Left lung (tissue), 14 donors: ENCODE measurements at places on chromosomes 4 and X. TPM values are rescaled to one million over a fixed set of nuclear protein-coding genes. Genes with fewer than 3 reads are reported as not detected.
A peak's percentile ranks its signal among the peaks of the same experiment; 100 is the strongest.

The TCEAL6 gene
- polyA plus RNA-seq = not detected

The TMEM271 gene
- polyA plus RNA-seq = not detected

The ABLIM2 gene
- polyA plus RNA-seq = 8.5 TPM

The SFRP2 gene
- polyA plus RNA-seq = 9.9 TPM

The CLDN34 gene
- not detected for polyA plus RNA-seq

The TMPRSS11B gene
- polyA plus RNA-seq = 0.06 TPM

The RNF175 gene
- polyA plus RNA-seq = 6.4 TPM

The UGT2B15 gene
- 1.9 TPM for polyA plus RNA-seq

The PLXNB3 gene
- 3.2 TPM for polyA plus RNA-seq

The NLRP2B gene
- polyA plus RNA-seq = 0.06 TPM

DNA sequence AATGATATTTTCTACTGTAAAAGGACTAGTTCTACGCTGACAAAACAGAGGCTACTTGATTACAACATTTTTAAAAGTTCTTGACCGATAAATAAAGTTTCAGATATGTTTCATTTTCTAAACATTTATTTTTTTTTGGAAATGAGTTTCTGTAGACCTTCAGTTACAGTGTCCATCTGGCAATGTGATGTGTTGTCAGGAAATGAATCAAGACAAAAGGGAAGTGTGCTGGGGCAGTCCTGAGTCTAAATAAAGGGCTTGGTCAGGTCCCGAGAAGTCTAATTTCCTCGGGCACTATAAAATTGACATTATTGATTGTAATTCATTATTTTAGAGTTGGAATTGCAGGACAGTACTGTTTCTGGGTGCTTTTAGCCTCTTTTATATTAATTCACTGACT is 57.0 kb upstream of the FTHL17 start:
- DNase-seq = no peak

GRCh38 chr4:41822325-41822724 is 73.8 kb upstream of the PHOX2B start:
- DNase-seq = no peak

- DNase-seq = no peak
These were observed 135.4 kb upstream of the OTUD4 start for GRCh38 chr4:145315811-145316225.

DNA sequence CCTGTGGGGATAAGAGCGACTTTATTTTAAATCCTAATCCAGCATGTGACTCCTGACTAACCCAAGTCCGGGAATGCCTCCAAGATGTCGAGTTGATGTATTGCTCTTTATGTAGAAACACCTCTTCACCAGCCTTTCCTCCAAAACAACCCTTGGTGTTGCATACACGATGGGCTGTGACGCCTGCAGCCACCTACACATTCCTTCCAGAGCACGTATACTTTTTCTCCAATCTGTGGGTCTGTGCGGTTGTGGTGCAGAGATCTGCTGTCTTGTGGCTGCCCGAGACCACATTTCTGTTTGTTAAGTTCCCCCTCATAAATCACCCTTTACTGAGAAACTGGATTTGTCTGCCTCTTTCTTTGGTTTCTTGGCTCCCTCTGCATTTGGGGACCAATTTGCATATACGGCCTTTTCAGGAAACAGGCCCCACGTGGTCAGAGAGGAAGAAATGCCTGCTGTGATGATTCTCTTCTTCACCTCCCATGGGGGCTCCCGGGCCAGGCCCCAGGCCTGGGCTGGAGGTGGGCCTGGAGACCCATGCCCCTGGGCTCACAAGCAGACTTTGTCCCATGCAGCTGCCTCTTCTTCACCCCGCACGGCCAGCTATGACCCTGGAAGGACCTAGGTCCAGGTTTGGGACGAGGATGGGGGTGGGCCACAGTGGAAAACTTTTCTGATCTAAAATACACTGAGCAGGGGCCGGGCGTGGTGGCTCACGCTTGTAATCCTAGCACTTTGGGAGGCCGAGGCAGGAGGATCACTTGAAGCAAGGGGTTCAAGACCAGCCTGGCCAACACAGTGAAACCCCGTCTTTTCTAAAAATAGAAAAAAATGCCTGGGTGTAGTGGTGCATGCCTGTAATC is 21.4 kb upstream of the AFAP1 start:
- peak; percentile 70 for DNase-seq

GRCh38 chrX:46686003-46686645 is 72.8 kb downstream of the SLC9A7 start:
- no peak for DNase-seq

GRCh38 chr4:107740381-107740780 is 20.3 kb upstream of the PAPSS1 start:
- DNase-seq = no peak

GRCh38 chr4:95267081-95267480 is 281.7 kb downstream of the UNC5C start:
- no peak for DNase-seq

GRCh38 chr4:185567381-185568376 is 32.4 kb upstream of the PDLIM3 start:
- peak; percentile 50 for DNase-seq

DNA sequence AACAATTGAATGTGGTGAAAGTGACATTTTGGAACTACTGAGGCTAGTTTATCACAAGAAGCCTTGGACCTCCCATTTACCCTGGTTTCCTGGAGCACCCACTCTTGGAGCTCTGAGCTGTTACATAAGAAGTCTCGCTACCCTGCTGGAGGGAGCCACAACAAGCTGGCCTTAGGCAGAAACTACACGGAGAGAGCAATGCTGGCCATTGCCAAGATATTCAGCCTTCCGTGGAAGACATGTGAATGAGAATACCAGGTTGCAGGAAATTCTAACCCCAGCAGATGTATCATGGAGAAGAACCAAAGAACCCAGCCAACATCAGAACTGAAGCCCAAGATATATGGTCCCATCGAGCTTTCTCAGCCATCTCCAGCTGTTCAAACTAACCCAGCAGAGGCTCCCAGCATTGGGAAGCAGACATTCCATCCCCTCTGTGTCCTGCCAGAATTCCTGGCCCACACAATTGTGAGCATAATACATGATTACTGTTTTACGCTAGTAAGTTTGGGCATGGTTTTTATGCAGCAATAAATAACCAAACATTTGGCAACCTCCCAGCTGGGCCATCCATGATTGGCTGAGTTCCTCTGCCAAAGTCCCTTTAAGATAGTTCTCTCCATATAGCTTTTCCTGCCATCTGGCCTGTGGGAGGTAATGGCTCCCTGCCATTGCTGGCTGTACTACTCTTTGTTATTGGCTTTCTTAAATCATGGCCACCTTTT is 17.9 kb upstream of the PDE5A start:
- DNase-seq = peak; percentile 85
